ENCODE measurements at places on chromosomes 5 and 9. TPM values are rescaled to one million over a fixed set of nuclear protein-coding genes. Genes with fewer than 3 reads are reported as not detected.

GRCh38 chr9:36023260-36024048, 13.3 kb upstream of the RECK start:
- no peaks in the 10 kb centered on the region for H3K36me3 ChIP-seq
- H3K27ac ChIP-seq, result no peak overlapping the region
- H3K4me3 ChIP-seq, result no peak overlapping the region
- no peaks in the 10 kb centered on the region for H3K4me1 ChIP-seq
- no peaks in the 10 kb centered on the region for H3K27me3 ChIP-seq

GRCh38 chr5:15073453-15073852, 201.9 kb upstream of the ANKH start:
- no peak for DNase-seq
- no peaks in the 10 kb centered on the region for H3K27me3 ChIP-seq
- no peaks in the 10 kb centered on the region for H3K36me3 ChIP-seq
- no peak overlapping the region for H3K27ac ChIP-seq

GRCh38 chr9:6656614-6657300, 11.2 kb upstream of the GLDC start:
- H3K36me3 ChIP-seq, result no peaks in the 10 kb centered on the region
- H3K4me3 ChIP-seq, result no peak overlapping the region
- H3K4me1 ChIP-seq, result no peaks in the 10 kb centered on the region
- no peak for DNase-seq
- no peaks in the 10 kb centered on the region for H3K27me3 ChIP-seq

DNA sequence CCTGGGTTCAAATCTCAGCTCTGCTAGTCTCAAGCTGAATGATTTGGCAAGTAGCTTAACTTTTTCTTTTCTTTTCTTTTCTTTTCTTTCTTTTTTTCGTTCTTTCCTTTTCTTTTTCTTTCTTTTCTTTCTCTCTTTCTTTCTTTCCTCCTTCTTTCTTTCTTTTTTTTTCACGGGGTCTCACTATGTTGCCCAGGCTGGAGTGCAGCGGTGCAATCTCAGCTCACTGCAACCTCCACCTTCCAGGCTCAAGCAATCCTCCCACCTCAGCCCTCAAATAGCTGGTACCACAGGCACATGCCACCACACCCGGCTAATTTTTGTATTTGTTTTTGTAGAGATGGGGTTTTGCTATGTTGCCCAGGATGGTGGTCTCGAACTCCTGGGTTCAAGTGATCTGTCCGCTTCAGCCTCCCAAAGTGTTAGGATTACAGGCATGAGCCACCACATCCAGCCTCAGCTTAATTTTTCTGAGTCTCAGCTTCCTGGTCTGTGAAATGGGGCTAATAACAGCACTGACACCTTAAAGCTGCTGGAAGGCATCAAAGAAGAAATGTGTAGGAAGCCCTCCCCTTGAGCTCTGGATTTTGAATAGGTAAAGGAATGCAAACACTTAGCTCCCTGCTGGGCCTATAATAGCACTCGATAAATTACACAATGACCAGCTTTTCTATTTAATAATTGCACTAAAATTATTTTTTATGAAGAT, 17.5 kb upstream of the PPARGC1B start:
- H3K27ac ChIP-seq, result no peak overlapping the region
- no peak for DNase-seq
- no peaks in the 10 kb centered on the region for H3K4me1 ChIP-seq
- H3K27me3 ChIP-seq, result no peaks in the 10 kb centered on the region
- no peaks in the 10 kb centered on the region for H3K36me3 ChIP-seq
- no peak overlapping the region for H3K4me3 ChIP-seq

- no peaks in the 10 kb centered on the region for H3K27me3 ChIP-seq
- no peaks in the 10 kb centered on the region for H3K36me3 ChIP-seq
- no peak overlapping the region for H3K27ac ChIP-seq
Measured at GRCh38 chr5:69024241-69024651, 69.6 kb upstream of the SLC30A5 start.

- H3K27me3 ChIP-seq, result no peaks in the 10 kb centered on the region
- no peak overlapping the region for H3K4me3 ChIP-seq
- H3K4me1 ChIP-seq, result no peaks in the 10 kb centered on the region
- H3K27ac ChIP-seq, result no peak overlapping the region
Measured at GRCh38 chr9:105725370-105725769, 31.0 kb downstream of the TMEM38B start.

DIPK1B gene
- 7.5 TPM for total RNA-seq

- no peak for DNase-seq
- H3K27me3 ChIP-seq, result no peaks in the 10 kb centered on the region
- H3K36me3 ChIP-seq, result no peaks in the 10 kb centered on the region
Measured at GRCh38 chr5:66149950-66150349, 5.8 kb downstream of the SREK1 start.

- DNase-seq, result no peak
- H3K4me1 ChIP-seq, result no peaks in the 10 kb centered on the region
- H3K36me3 ChIP-seq, result no peaks in the 10 kb centered on the region
- no peak overlapping the region for H3K4me3 ChIP-seq
Measured at GRCh38 chr5:136781464-136781863, 416.1 kb upstream of the TRPC7 start.

DNA sequence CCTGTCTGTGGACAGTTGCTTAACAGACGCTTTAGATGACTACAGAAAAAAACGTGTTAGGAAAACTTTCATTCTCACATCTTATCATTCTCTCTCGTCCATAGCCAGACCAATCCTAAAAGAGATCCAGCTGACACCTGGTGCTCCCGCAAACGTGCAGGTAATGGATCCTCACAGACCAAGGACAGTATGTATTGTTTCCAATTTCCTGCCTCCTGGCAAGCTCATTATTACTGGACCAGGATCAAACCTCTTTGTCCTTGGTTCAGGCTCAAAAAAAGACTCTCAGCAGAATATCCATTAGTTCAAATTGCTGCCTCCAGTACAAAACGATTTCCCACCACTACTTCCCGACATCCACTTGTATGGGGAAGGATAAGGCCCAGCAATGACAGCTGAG, 62.4 kb downstream of the SERINC5 start:
- H3K27ac ChIP-seq, result no peak overlapping the region
- no peak overlapping the region for H3K4me3 ChIP-seq
- no peaks in the 10 kb centered on the region for H3K36me3 ChIP-seq

Measured in kidney (tissue), 22 donors.